ENCODE measurements at places on chromosomes 6 and 20. TPM values are rescaled to one million over a fixed set of nuclear protein-coding genes. Genes with fewer than 3 reads are reported as not detected.

- no peak for DNase-seq
These were observed 556.6 kb upstream of the CDH4 start for GRCh38 chr20:60695226-60696000.

Gene CHMP4B
- 63.1 TPM for polyA plus RNA-seq

GRCh38 chr6:68657374-68658139, 22.5 kb downstream of the ADGRB3 start:
- DNase-seq, result no peak

GRCh38 chr20:32191422-32191821, 16.1 kb downstream of the PLAGL2 start:
- DNase-seq, result no peak

DNA sequence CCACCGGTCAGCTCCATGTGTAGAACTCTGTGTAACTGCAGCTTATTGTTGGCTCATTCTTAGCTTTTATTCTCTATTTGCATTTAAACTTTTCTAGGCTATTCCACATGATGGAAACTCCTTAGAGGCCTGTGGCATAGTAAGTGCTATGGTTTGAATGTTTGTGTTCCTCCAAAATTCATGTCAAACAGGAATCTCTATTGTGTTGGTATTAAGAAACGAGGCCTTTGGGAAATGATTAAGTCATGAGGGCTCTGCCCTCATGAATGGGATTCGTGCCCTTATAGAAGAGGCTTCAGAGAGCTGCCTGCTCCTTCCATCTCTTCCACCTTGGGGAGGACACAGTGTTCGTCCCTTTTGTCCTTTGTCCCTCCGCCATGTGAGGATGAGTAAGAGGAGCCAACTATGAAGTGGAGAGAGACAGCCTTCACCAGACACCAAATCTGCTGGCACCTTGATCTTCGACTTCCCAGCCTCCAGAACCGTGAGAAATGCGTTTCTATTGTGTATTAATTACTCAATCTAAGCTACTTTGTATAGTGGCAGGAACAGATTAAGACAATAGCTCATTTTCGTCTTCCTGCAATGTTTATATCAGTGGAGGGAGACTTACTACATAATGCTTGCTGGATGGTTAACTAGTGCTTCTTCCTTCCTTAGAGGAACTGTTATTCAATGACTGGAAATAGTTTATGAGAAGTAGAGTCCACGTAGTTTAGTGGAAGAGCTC, 361.1 kb downstream of the FARS2 start:
- DNase-seq, result no peak

DNA sequence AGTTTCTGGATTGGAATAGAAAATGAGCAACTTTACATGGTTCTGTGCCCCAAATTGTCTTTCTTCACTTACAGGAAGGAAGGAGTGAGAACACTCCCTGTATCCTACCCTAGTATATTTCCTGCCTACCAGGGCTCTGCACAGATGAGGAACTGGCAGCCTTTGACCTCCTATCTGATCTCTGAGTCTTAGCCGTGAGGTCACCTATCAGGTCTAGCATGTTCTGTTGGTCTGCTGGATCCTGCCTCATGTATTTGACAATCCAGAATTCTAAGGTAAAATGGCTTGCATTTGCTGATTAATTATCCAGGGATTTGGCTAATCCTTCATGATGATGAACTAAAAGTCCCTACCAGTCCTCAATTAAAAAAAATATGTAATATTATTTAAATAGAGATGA, 35.0 kb upstream of the TRAM2 start:
- no peak for DNase-seq

GRCh38 chr6:96015518-96016333, at the start of gene FUT9:
Gene FUT9, plus strand, starts transcription at chr6:96015974. Its CDS starts 187,182 bp downstream, at chr6:96203156.
- DNase-seq, result peak; percentile 3

DNA sequence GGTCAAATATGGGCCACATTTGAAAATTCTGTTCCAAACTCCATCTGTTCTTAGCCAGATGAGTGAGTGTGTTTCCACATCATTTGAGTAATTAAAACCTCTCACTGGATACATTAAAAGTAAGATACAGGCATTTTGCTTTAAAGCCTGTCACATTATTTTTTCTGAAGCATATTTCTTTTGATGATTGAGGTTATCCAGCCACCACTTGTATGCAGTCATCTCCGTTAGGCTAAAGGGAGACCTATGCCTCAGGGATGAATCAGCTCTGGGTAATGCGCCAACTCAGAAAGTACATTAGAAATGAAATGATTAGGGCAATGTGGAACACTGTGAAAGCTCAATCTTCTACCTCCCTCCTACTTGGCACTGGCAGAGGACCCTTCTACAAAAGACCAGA, 90.7 kb downstream of the SNAP25 start:
- no peak for DNase-seq

Data from muscle of arm (tissue), 14 donors.